ENCODE measurements at places on chromosomes 5 and 9. TPM values are rescaled to one million over a fixed set of nuclear protein-coding genes. Genes with fewer than 3 reads are reported as not detected.

Gene OR13C5
- not detected for total RNA-seq

Gene CLIC3
- 0.95 TPM for total RNA-seq

- DNase-seq = peak; percentile 55
These were observed 1.5 kb downstream of the LTC4S start for GRCh38 chr5:179795049-179795862.

DNA sequence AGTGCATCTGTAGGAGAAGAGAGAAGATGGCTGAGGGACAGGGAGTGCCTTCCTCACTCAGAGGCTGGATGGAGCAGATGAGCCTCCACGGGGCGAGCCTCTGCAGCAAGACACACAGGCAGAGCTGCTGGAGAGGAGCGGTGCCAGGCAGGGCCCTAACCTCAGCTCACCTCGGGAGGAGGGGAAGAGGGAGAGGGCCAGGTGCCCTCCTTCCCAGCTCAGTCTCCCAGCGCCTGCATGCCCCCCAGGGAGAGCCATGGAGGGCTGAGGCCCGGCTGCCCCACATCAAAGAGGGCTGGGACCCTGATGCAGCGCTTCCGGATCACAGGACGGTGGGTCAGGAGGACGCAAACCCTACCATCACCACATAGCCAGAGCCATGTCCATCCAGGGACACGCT lies 13.6 kb upstream of the SPATA31E1 start:
- no peak for DNase-seq

Gene CD14
- total RNA-seq = not detected

GRCh38 chr9:114078021-114078780 lies at the start of gene AMBP:
TSS of gene AMBP (minus strand) at chr9:114078300. CDS start at chr9:114078209, 91 bp downstream.
- DNase-seq = no peak

DNA sequence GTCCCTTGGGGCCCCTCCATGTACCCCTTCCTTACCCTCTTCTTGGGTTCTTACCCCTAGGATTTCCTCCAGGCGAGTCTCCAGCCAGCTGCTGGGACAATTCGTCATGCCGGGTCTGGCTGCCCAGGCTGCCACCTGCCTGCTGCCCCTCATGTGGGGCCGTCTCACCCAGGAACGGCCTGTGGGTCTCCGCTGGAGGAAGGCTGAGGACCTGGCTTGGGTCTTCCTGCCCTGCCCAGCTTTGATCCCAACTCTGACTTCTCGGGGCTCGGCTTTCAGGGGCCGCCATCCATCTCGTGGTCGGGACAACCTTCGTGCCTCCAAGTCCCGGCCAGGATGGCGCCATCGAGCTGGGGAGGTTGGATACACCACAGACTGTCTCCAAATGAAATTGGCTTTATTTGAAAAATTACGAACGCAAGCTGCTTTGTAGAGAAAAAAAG lies 38.1 kb downstream of the HMCN2 start:
- no peak for DNase-seq
